ENCODE measurements at places on chromosomes 1 and 21.

GRCh38 chr21:19557046-19557445 lies 1153.5 kb upstream of the TMPRSS15 start:
- no peak for DNase-seq

- no peak for DNase-seq
Measured at GRCh38 chr1:997713-997992, 2.2 kb downstream of the HES4 start.

DNA sequence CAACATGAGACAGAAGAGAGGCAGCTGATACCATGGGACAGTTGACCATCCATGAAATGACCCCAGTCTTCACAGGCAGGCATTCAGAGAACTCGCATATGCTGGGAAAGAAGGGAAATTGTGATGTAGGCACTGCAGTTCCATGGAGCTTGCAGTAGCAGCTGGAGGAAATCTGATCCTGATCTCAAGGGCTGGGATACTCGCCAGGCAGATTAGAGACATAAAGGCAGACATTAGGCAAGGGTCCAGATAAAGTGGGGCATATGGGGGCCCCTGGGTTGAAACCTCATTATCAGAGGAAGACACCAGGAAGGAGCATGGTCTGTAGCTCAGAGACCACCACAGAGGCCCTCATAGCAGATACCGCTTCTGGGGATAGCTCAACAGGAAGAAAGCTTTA lies 48.7 kb upstream of the TNR start:
- DNase-seq: no peak

DNA sequence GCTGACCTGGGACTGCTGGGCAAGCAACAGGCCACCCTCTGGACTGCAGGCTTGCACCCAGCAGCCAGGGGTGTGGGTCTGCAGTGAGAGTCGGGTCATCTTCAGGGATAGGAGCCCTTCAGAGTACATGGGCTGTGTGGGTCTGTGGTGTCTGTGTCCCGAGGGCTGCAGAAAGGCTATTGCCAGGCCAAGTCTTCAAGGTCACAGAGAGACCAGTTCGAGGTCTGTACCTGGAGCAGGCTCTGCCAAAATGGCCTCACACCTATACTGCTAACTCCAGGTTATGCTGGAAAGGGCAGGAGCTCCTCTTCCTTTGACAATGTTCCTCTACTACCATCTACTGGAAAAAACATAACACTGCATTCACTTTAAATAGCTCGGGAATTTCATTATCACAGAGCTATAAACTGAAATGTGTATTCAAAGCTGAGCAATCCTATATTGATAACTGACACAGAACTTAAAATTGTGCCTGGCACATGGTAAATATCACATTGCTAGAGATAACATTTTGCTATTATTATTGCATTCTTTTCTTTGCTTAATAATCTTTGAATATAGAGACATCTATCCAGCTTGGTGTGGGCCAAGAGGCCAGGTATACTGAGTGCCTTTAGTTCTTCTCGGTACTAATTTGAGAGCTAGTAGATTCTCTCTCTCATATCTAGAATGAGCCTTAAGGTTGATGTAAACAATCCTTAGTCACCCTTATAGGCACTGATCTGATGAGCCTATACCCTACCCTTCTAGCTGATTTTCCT lies 6.9 kb upstream of the DNAH14 start:
- DNase-seq: no peak

GRCh38 chr1:151267760-151268159 lies 13.2 kb downstream of the PSMD4 start:
- no peak for DNase-seq
